ENCODE measurements at places on chromosomes 11 and 22.

- no peak for DNase-seq
Observed at GRCh38 chr11:27965559-27965958, 142.4 kb downstream of the KIF18A start.

DNA sequence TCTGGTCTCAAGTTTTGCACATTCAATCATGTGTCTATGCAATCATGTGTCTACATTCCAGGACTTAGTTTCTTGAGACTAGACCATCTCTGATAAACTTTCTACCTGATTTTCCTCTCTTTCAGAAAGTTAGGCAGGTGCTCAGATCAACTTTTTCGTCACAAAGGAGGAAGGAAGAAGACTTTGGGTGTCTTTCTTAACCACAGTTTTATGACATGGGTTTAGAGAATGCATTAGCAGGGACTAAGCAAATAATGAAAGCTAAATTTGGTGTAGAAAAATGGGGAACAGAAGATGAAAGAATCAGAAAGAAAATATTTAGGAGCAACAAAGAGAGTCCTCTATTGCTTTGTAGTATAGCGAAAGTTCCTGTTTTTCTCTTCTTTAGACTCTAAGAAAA, 7.7 kb upstream of the GLYATL1B start:
- no peak for DNase-seq

GRCh38 chr11:101264306-101264705, 134.7 kb upstream of the PGR start:
- no peak for DNase-seq

DNA sequence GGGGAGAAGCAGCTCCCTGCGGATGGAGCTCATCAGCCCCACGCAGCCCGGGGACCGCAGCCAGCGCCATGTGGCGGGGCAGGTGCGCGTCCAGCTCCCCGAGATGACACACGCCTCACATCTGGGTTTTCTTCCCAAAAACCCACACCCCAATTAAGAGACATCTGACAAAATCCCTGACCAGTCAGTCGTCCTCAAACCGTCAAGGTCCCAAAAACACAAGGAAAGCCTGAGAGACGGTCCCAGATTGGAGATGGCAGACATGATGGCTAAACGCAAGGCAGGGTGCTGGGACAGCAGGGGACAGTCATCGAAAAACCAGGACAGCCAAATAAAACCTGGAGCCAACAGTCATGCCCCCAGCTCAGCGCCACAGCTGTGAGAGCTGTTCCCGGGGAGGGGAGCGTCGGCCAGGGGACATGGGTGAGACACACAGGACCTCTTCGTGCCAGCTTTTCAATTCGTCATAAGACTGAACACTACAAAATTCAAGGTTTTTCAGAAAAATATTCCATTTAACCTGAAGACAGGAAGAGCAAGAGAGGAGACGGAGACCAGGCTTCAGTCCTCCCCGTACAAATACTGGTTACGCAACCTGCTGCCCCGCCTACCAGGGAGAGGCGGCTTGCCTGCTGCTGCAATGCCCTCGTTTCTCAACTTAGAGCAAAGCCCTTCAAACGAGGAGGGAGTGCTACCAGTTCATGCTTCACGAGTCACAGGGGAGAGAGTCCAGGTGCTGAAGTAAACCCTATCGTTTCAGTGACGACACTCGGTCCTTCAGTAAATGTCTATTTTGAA, 10.5 kb downstream of the TOLLIP start:
- DNase-seq: no peak

DNA sequence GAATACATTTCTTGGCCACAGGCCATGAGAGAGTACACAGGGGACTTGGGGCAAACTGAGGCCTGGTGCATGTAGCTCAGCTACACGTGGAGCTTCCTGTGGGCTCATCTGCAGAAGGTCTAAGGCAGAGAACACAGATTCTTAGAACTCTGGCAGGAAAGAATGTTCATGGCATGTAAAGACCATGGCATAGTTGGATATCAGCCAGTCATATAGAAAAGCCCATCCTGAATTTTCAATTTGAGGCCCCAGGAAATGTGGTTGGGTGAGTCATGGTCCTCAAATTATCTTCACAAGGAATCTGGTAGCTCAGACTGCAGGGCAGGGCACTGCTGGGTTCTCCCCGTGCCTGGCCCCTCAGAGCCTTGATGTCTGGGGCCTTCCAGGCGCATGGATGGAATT, 13.7 kb upstream of the ST3GAL4 start:
- no peak for DNase-seq

GRCh38 chr11:36790526-36790925, 192.5 kb upstream of the RAG2 start:
- DNase-seq: no peak

GRCh38 chr11:68654978-68655377, 29.4 kb upstream of the GAL start:
- DNase-seq: no peak

GRCh38 chr11:96413408-96413807, 23.6 kb downstream of the JRKL start:
- DNase-seq: no peak

GRCh38 chr11:61294717-61295595, at the start of gene VWCE:
TSS of gene VWCE (minus strand) at chr11:61295316. CDS start at chr11:61295037, 279 bp downstream.
- no peak for DNase-seq

DNA sequence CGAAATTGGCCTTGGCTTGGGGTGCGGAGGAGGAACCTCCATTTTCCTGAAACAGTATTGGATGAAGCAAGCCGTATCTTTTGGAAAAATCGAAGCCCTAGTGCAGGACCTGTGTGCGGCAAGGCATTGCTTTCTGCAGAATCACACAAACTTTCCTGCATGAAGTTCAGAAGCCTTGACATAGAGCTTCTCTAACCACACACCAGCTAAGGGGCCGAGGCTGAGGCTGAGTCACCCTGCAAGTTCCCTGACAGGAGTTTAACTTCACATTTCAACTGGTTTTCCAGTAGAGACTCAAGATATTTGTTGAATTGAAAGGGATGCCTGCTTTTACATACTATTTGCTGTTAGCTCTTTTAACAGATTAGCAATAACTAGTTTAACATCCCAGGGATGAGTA, 67.8 kb downstream of the TCF20 start:
- no peak for DNase-seq
